ENCODE measurements at places on chromosomes 5 and 9. TPM values are rescaled to one million over a fixed set of nuclear protein-coding genes. Genes with fewer than 3 reads are reported as not detected.

The RGS7BP gene
- total RNA-seq, result 0.36 TPM

The ABO gene
- total RNA-seq, result not detected

The PCDHGA2 gene
- total RNA-seq, result 5.8 TPM

The LCN15 gene
- not detected for total RNA-seq

The ADAMTS6 gene
- 3.1 TPM for total RNA-seq

The ECM2 gene
- total RNA-seq, result 5.8 TPM

The CA9 gene
- 8.3 TPM for total RNA-seq

The PDE6A gene
- not detected for total RNA-seq
